ENCODE measurements at places on chromosomes 2 and 18.

DNA sequence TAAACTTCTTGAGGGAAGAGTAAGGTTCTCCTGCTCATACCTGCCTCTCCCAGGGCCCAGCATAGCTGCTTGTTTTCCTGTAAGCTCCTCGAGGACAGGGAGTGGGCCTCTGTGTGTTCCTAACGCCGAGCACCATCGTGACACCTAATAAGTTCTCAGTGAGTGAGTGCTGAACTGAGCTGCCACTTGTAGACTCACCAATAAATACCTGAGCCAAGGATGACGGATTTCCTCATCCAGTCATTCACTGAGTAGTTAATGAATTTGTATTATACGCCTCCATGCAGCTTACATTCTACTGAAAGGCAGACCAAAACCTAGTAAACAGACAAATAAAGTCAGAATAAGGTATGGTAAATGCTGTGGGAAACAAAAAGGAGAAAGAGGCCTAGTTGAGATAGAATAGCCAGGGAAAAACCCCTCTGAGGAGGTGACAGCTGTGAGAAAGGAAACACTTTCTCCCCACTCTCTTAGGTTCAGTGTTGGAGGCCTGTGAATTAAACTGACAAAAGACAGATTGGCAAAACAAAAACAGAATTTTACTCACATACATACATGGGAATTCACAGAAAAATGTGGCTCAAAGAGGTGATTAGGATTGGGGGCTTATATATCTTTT lies 138.6 kb downstream of the B3GNT2 start:
- DNase-seq, result no peak

DNA sequence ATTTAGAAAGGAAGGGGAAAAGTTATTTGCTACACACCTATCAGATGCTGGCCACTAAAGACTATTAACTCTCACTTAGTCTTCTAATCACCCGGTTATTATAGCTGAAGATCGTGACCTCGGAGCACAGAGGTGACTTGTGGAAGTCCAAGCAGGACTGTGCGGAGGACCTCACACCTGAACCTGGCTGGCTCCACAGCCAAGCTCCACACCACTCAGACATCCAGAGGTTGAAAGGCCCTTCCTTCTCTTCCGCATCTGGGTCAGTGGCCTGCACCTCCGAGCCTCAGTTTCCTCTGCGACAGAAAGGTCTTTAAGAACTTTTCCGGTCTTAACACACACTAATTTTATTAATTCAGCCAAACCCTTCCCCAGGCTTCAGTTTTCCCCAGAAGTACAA lies 57.9 kb downstream of the TNS1 start:
- no peak for DNase-seq

- DNase-seq, result no peak
These were observed 14.0 kb downstream of the USP14 start for GRCh38 chr18:172361-172760.

GRCh38 chr2:102233132-102233884 lies 46.5 kb downstream of the IL1RL2 start:
- DNase-seq, result no peak

GRCh38 chr2:26870585-26871095 lies 22.7 kb downstream of the DPYSL5 start:
- no peak for DNase-seq

GRCh38 chr18:50820901-50821520 lies 1.2 kb upstream of the MRO start:
- DNase-seq, result no peak

DNA sequence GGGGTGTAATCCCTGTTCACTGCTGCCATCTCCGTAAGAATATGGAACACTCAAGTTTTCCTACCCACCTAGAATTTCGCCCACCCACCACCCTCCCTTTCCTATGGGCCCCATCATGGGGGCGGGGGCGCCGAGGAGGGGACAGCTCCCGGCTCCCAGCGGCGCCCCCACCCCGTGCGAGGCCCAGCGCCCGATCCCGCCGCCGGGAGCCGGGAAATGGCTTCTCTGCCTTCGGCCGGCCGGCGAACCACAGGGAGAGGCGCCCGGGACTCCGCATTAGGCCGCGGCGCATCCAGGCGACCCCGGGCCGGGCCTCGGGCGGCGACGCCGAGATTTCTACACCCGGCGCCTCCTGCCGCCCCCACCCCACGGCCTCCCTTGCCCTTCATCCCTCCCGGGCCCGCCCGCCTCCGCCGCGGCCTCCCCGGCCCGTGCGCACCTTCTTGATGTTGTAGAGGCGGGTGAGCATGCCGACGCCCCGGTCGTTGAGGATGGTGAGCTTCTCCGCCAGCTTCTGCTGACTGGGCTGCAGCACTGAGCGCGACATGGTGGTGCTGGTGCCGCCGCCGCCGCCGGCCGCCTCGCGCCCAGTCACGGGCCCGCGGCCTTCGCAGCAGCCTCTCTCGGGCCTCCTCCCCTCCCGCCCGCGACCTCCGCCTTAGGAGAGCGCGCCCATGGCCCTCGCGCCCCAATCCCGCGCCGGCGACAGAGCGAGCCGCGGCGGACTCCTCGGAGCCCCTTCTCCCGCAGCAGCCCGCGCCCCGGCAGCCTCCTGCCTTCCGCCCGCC lies 510 bp downstream of the NCKAP1 start:
- peak; percentile 47 for DNase-seq

GRCh38 chr2:41610501-41611190 lies 437.2 kb upstream of the PKDCC start:
- DNase-seq, result peak; percentile 51

DNA sequence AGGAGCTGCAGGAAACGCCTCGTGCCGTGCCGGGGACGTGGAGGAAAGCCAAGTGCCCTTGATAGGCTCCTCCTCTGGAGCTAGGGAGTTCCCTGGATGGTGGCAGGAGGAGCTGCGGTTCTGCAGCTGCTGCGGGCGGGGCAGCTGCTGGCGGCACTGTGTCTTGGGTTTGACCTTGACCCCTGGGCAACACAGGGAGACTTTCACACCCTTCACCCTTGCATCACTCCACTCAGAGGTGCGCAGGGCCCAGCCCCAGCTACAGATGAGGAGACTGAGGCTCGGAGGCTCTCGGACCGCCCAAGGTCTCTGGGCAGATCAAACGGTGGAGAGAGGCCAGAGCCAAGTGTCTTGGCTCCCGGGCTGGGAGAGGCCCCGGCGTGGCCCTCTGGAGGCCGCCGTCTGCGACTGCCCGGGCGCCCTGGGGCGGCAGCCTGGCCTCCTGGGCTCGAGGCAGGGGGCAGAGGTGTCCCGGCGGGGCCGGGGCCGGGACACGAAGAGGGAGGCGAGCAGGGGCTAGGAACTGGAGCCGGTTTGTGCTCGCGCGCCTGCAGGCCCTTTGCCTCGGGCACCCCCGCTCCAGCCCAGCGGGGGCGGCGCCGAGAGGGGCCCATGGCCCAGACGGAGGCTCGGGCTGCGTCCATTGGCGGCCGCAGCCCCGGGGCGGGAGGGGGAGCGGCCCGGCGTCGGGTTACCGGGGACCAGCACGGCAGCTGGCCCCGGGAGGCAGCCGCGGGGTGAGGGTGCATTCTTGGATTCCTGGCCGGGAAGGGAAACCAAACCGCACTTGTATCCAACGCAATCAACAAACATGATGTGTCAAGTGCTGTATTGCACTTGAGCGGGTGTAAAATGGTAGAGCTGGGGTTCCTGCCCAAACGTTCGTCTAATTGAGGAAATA lies 129.6 kb upstream of the SLC1A4 start:
- DNase-seq, result peak; percentile 38

GRCh38 chr2:200335657-200336056 lies 29.2 kb downstream of the SPATS2L start:
- no peak for DNase-seq

GRCh38 chr18:31278609-31279071 lies 39.3 kb upstream of the DSG1 start:
- DNase-seq, result no peak

DNA sequence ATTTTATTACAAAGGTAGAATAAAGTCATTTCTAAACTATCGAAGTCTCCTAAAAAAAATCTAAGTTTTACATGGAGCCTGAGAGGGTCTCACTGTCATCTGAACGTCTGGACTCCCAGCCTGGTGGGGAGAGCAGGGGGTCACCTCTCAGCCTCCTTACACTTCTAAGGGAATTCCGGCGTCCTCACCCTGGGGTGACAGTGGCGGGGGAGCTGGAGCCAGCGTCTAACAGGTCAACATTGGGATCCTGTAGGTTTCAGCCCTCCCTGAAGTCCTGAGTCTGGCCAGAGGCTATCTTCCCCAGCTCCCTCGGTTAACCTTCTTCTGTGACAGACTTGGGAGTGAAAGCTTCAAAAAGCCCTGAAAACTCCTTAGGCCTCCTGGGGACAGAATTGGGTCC lies 34.6 kb upstream of the GLI2 start:
- no peak for DNase-seq

- no peak for DNase-seq
These were observed 184.1 kb downstream of the C1D start for GRCh38 chr2:67878743-67879142.

GRCh38 chr18:73254564-73254963 lies 386.8 kb upstream of the NETO1 start:
- no peak for DNase-seq

- peak; percentile 56 for DNase-seq
These were observed 21.0 kb upstream of the PTMA start for GRCh38 chr2:231687133-231687852.

GRCh38 chr18:76981396-76981968 lies 151.1 kb downstream of the MBP start:
- peak; percentile 25 for DNase-seq

DNA sequence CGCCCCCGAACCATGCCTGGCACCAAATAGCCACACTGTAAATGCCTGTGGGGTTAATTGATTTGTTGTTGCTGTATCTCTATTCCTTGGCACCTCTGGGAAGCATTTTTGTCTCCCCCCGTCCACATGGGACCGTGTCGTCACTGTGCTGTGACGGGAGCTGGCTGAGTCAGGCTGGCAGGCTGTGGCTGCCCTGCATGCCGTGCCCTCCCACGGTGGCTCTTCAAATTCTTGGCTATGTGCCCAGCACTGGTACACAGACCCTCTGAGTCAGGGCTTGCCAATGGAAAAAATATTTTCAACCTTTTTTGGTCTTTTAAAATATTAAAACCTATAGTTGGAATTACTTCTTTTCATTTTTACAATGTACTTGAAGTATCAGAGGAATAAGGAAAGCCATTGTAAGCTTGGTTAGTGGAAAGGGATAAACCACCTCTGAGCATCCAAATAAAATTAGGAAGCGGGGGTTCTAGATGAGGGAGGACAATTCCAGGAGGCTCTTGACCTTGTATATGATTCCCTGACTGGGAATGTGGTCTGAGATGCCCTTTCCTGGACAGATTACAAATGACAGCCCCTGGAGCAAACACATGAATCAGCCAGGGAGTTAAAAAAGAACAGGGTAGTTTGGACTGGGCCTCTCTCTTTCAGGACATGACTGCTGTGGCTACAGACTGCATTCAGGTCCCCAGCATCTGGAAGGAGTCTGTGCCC lies 59.4 kb downstream of the DGKD start:
- no peak for DNase-seq

- DNase-seq, result no peak
These were observed 36.8 kb upstream of the LCLAT1 start for GRCh38 chr2:30410217-30410616.

DNA sequence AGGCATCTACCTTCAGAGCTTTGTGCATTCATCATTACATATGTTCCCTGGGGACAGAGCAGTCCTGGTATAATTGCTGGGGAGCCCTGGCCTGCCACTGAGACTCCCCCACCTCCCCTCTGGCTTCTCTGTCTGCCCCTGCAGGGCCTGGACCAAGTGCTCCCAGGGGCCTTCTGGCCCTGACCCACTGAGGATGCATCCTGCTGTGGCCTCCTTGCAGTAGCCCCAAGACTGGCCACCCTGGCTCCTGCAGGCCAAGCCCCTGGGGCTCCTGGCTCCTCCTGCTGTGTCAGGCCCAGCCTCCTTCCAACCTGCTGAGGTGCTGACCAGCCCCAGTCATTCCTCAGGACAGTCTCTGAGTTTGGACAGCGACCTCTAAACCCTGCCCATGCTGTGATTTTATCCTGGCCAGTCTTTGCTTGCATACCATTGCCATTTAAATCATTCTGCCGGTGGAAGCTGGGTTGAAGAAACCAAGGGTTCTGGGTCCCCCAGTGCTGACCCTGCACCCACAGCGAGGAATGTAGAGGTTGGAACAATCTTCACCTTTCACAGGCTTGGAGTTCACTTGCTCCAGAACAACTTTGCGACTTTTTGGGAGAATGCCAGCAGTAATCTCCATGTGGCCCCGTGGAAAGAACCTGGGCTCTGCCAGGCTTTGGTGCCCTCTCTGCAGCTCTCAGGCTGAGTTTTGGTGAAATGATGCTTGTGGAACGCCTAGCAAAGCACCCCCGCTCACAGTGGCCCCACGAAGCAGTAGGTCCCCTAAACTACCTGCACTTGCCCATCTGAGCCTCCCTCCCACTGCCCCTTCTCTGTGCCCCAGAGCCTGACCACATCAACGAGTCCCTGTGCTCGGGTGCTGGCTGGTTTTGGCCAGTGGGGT lies 167.3 kb upstream of the GLI2 start:
- no peak for DNase-seq

DNA sequence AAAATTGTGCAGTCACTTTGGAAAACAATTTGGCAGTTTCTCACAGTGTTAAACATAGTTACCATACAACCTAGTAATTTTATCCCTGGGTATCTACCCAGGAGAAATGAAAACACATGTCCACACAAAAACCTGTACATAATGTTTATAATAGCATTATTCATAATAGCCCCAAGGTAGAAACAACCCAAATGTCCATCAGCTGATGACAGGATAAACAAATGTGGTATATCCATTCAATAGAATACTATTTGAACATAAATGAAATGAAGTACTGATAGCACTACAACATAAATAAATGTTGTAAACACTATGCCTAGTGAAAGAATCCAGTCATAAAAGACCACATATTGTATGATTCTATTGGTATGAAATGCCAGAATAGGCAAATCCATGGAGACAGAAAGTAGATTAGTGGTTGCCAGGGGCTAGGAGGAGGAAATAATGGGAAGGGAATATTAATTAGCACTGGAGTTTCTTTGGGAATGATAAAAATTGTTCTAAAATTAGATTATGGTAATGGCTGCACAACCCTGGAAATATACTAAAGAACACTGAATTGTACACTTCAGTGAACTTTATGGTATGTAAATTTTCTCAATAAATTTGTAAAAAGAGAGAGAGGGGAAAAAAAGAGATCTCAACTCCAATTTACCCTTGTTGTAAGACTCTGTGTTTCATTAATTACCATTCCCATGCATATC lies 20.8 kb upstream of the VIT start:
- no peak for DNase-seq
